NCI-H1092 (cell line): ENCODE measurements at places on chromosomes 2 and 18.

DNA sequence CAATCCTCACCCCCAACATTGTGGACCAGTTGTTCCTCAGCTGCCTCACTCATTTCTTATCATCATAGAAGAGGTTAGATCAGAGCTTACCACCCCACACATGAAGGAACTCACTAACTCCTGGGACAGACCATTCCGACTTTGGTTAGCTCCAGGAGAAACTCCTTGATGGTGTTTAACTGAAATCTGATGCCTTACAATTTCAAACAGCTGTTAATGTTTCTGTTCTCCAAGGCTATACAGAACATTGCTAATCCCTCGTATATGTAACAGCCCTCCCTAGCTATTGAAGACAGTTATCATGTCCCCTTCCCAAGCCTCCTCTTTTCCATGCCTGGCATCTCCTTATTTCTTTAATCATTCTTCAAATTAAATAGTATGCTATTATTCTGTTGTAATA is 14.8 kb downstream of the ERBB4 start:
- DNase-seq = no peak

GRCh38 chr2:198657512-198658121 is 800.1 kb downstream of the SATB2 start:
- DNase-seq = peak; percentile 8

DNA sequence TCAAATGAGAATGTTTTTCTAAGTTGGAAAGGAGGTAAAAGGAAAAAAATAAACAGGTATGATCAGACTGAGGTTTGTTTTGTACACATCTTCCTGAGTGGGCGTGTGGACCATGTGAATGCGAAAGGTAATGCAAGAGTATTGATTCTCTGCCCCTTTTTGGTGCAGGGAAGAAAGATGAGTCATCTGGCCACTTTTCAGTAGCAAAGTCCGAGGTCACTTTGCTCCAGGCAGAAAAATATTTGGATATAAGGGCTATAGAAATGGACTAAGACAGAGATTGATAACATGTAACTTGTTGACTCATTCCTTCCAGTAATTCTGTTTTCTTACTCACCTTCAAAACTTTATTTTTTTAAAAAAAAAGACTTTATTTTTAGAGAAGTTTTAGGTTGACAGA is 130.5 kb downstream of the DSEL start:
- no peak for DNase-seq

GRCh38 chr2:182914852-182915251 is 48.4 kb upstream of the FRZB start:
- DNase-seq = no peak

- DNase-seq = no peak
Measured at GRCh38 chr2:72889991-72890390, 2.8 kb downstream of the SPR start.

DNA sequence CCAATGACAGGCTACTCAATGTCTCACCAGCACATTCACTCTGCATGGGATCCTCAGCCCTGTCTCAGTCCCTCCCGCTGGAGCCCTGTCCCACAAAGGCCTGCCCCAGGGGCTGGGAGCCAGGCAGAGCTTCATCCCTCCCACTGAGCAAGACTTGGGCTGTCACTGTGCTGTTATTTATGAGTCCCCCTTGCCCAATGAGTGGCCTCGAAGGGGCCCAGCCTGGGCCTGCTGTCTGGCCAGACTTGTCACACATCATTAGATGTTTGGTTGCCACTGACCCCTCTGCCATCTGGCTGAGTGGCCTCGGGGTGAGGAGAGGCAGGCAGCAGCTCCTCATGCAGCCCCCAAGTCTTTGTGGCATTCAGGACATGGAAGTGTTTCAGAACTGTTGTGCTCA is 330.6 kb upstream of the SKOR2 start:
- DNase-seq = no peak

DNA sequence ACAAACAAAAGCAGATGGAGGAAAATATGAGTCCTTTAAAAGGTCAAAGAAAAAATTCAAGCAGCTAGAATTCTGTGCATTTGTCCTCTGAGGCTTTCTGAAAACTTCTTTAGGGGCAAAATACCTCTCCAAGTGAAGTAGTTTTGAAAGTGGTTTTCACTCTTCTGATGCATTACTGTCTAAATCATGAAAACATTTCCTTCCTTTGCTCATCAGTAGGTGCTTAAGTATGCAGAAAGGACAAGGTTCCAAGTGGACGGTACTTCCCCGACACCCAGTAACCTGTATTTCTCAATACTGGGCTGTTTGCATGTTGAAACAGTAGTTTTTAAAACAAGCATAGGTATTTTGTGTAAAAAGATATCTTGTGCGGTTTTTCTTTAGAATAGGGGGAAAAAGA is 189.1 kb upstream of the ERBB4 start:
- no peak for DNase-seq

DNA sequence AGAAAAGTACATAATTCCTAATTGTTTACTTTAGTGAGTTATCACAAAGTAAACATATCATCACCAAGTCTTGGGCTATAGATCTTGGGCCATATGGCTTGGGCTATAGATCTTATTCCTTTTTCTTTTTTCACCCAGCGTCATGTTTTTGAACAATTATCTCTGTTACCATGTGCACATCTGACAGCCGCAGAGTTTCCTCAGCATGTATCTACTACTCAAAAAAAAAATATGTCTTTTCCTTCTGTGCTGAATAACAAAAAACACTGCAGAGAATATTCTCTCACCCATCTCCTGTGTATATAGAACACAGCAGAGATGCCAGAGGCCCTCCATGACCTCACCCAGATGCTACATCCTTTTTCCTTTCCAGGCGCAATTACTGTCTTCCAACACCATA is 76.2 kb upstream of the MYO3B start:
- no peak for DNase-seq

DNA sequence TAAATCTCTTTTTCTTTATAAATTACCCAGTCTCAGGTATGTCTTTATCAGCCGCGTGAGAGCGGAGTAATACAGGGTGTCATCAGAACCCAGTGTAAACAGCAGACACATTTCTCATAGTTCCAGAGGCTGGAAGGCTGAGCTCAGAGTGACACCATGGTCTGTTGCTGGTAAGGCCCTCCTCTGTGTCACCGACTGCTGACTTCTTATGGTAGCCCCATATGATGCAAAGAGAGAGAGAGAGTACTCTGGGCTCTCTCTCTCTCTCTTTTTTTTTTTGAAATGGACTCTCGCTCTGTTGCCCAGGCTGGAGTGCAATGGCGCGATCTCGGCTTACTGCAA is 60.0 kb downstream of the SNORC start:
- DNase-seq = no peak

DNA sequence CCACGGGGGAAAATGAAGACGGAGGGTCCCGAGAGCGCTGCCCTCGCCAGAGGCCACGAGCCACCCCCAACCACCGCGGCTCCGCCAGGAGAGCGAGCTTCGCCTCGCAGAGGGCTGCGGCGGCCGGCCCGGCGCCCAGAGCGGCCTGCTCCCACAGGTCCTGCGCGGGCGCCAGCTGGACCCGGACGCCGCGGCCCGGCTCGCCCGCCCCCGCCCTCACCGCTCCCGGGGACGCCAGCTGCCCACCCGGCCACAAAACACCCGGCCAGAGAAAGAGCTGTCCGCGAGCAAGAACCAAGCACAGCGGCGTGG is 709 bp downstream of the PTPN2 start:
- no peak for DNase-seq

DNA sequence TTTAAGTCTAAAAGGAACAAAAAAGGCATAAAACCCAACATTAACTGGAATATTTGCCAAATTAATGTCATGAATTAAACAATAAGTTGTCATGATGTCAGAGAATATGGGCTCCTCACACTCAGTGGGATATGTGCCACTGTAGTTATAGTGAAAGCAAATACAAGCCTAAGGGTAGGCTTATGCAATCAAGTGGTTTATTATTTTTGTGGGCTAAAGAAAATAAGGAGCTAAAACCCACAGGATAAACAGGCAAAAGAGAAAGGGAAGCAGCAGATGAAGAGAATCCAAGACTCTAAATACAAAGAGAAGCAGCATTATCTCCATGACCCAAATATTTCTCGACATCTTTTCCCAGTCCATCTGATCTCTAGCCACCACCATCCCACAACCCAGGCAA is 17.5 kb downstream of the YWHAQ start:
- no peak for DNase-seq

GRCh38 chr2:97759727-97760407 is 46.5 kb downstream of the ZAP70 start:
- no peak for DNase-seq

DNA sequence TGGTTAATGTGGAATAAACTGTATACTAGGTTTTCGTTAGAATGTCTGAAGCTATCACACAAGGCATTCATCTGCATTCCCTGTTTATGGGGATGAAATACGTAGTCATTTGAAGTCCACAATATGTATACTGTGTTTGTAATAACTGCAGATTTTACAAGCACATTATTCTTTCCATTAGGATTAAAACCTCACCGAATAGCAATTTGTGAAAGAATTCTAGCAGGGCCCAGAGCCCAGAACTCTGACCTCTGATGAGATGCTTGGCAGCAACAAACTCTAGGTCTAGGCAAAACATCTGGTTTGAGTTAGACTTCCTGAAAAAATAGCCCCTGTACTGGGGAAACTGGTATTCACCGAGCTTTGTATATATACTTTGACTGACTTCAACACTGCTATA is 158.2 kb downstream of the SRBD1 start:
- DNase-seq = no peak

DNA sequence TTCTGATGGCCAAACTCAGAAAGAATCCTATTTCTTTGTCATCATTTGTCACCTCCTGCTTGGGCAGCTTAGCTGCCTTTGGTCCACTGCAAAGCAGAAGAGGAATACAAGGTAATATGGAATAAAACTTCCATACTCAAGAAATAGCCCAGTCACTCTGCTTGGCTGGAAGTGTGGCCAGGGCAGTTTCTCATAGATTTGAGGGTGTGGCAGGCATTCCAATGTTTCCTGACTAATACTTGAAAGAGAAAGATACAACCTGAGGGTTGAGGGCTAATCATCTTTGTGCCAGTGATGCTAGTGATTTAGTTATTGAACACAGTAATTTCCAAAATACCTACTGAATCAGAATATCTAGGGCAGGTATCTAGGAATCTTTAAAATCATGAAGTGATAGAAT is 83.1 kb downstream of the FAM161A start:
- DNase-seq = no peak

DNA sequence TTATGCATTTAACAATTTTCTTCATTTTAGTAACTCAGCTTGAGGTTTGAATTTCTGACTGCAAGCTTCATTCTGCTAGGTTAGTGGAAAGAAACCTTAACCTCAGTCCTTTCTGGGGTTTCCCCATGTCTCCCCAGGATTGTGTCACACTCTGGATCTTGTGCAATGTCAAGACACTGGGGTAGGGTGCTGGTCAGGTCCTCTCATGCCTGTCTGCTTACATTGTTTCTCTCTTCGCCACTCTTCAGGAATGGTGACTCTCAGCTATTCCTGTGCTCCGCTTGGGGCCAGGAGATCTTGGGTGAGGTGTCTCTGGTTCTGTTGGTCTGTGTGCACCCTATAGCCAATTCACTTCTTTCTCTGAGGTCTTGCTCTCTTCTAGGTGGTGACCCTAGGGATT is 23.9 kb downstream of the CTLA4 start:
- DNase-seq = no peak

GRCh38 chr2:109226128-109226527 is 97.1 kb downstream of the SH3RF3 start:
- DNase-seq = no peak

DNA sequence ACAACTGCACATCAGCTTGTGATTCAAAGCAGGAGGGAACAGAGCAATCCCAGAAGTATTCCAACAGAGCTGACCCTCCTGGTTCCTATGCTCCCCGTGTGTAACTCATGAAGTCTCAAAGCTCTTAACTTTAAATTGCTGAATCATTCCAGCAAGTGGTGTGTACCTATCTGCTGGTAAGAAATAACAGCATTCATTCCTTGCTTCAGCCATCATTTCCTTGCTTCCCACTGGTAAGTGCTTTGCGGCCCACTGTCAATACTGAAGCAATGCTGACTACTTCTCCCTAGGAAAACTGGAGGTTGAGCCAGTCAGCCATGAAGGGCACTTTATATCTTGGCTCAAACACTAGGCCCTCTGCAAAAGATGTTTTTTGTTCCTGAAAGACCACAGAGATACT is 222.4 kb downstream of the EXOC6B start:
- DNase-seq = no peak

DNA sequence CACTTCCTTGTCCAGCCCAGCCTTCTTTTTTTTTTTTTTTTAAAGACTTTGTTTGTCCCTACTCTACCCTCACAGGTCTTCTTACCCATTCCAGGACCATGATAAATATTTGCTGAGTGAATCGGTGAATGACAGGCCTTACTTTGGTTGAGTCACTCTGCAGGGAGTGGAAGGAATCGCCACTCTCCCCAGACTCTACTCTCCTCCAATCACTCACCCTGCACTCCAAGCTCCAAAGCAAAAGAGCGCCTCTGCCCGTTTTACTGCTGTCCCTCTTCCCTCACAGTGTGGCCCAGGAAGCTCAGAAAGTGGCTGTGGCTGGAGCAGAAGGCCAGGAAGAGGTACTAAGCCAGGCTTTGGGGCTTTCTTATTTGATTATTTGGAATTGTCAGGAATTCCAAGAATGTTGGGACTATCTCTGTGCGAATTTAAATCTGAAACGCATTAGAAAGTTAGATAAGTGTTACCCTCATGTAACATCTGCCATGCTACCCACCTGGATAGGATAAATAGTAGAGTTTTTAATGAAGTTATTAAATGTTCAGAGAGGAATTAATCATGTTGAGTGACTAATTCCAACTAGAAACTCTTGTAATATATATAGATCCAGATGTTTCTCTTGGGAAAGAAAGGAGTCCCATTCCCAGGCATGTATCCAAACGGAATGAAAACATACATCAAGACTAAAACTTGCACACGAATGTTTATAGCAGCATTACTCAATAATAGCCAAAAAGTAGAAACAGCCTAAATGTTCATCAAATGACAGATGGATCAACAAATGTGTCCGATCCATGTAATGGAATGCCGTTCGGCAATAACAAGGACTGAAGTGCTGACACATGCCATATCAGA is 43.0 kb upstream of the CHMP1B start:
- DNase-seq = no peak
